Stimulated activated CD4-positive, alpha-beta T cell treated with anti-CD3 and anti-CD28 coated beads, TNF-alpha, amount 100 ng/mL, for 24 hours (primary cell): ENCODE measurements at places on chromosomes 7 and 10.

GRCh38 chr7:148712678-148713329, 14.1 kb downstream of the CUL1 start:
- no peak for DNase-seq

- DNase-seq: no peak
Measured at GRCh38 chr7:64884085-64884912, 18.8 kb upstream of the ZNF273 start.

GRCh38 chr10:129915526-129916378, 48.3 kb downstream of the EBF3 start:
- DNase-seq: no peak

GRCh38 chr7:11155883-11156282, 182.2 kb downstream of the PHF14 start:
- DNase-seq: no peak

DNA sequence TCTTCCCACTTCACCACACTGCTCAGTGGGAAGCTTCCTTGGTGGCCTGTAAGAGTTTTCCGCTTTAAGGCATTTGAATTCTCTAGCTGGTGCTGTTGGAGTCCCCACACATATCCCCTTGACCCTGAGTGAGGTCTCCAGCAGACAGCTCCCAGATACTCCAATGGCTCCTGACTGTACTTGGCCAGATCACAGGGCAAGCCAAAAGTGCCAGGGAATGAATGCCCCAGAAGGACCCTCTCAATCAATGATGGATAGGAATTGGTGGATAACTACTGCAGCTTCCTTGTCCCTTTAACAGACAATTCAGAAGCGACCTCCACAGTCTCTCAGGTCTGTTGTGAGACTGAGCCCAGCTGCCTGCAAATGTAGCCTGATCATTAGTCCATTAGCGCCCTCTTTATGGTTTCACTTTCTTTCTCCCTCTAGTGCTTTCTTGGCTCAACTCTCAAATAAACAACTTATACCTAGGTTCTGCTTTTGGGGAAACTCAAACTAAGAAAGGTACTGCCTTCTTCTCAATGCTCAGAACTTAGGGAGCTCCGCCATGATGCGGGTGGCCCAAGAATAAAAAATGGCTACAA, 283.0 kb downstream of the TCF7L2 start:
- DNase-seq: no peak

DNA sequence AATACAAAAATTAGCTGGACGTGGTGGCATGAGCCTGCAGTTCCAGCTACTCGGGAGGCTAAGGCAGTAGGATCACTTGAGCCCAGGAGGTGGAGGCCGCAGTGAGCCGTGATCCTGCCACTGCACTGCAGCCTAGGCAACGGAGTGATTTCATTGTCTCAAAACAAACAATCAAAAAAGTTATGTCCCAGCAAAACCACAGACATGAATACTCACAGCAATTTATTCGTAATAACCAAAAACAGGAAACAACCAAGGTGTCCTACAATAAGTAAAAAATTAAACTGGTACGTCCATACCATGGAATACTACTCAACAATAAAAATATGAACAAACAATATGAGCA, 11.6 kb upstream of the CYTH3 start:
- DNase-seq: no peak

- no peak for DNase-seq
Measured at GRCh38 chr7:82335927-82336326, 107.7 kb downstream of the CACNA2D1 start.

GRCh38 chr10:34922138-34922537, 107.0 kb upstream of the PARD3 start:
- DNase-seq: no peak

DNA sequence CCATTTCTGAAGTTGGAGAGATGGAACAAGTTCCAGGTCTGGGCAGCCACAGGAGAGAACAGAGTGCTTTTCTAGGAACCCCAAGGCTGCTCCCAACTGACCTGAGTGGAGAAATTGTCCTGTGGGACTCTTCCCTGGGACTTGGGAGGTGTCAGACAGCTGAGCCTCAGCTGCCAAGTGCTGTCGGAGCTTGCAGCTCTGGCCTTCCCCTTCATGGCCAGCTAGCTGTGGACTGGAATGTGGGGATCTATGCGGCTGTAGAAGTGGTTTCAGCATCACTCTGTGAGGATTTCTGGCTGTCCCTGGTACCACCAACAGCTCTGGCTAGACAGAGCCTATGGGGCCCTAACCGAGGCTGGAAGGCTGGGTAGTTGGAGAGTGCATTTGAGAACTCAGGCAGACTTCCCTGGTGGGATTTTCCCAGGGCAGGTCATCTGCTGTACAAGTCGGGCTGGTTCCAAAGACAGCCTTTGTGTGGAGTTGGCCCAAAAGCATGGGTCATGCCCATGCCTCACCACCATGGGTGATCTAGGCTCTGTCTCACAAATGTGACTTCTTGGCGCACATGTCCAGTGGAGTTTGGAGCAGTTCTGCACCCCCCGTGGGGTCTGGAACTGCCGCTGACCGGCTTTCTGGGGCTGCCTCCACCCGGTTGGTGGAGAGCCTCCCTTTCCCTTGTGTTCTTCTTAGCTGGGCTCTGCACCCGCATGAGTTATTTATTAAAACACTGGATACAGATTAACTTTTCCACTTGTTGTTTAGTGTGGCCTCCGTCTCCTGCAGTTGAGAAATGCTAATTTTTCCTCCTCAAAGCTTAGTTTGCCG, 10.9 kb downstream of the SUFU start:
- no peak for DNase-seq

- DNase-seq: no peak
Measured at GRCh38 chr10:339038-339391, 203.8 kb downstream of the ZMYND11 start.

DNA sequence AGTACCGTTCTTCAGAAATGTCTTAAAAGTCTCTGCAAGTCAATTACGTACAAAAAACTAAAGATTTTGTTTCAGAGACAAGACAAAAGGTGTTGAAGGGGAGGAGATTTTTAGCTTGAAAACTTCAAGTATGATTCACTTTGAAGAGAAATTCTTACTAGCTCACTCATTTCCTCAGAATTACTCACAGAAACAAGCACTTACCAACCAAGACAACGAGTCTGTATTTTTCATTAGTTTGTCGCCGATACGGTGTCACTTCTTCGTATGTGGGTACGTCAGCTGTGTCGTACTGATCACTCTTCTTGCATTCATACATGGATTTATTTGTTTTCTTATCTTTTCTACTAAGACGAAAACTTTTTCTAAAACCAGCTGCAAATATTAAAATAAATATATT, 90.6 kb upstream of the ODAD2 start:
- DNase-seq: no peak

- DNase-seq: no peak
Measured at GRCh38 chr10:31698181-31698830, 230.3 kb downstream of the ARHGAP12 start.

DNA sequence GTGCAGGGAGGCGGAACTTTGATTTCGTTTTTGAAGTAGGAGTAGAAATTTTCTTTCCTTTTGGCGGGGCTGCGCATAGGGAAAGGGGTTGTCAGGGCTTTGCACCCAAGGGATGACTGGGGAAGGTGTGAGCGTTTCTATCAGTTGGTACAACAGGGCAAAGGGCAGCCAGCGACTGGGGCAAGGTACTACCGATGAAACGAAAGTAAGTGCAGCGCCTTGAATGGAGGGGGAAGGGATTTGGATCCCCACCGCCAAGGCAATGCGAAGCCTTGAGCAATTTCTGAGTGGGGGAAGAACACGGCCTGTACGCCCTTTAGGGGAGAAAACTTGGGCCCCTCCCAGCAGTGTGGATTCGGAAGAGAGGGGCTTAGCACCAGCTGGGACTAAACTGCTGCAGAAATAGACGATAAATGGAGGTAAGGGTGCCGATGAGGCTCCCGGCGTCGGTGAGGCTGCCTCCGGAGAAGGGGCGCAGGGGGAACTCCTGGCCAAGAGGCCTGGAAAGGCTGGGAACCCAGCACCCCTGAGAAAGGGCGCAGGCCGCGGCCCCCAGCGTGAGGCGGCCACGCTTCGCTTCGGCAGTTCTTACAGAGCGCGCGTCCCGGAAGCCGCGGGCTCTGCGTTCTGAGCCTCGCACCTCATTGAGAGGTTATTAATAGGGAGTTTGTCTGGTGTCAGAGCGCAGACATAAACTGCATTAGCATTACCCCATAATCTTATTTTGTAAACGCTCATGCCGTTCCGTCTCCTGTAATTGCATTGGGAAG, 10.0 kb upstream of the TLX1 start:
- DNase-seq: peak; percentile 40

GRCh38 chr7:50473531-50473930, 23.4 kb upstream of the FIGNL1 start:
- DNase-seq: no peak

- DNase-seq: no peak
Measured at GRCh38 chr7:71271203-71271602, 139.3 kb downstream of the GALNT17 start.

DNA sequence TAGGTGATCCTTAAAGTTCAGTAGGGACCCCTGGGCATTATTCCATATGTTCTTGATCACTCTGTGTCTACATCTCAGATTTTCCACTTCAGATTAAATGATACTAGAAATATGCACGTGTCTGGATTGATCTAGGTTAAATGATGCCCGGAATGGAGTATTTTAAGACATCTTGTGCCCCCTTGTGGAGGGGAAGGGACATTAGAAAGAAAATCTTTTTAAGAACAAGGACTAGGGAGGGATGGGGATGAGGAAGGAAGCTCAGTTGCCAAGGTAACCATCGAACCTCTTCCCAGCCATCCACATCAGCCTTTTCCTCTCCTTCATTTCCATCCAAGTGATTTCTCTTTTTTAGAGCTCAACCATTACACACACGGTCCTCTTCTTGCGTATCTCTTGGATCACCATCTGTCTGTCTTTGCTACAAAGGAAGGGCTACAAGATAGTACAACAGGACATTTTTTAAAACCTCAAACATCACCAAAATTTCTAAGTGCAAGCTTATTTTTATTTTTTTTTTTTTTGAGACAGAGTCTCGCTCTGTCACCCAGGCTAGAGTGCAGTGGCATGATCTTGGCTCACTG, 40.5 kb downstream of the PRSS2 start:
- no peak for DNase-seq

GRCh38 chr7:141679014-141679413, 23.0 kb downstream of the DENND11 start:
- DNase-seq: no peak

DNA sequence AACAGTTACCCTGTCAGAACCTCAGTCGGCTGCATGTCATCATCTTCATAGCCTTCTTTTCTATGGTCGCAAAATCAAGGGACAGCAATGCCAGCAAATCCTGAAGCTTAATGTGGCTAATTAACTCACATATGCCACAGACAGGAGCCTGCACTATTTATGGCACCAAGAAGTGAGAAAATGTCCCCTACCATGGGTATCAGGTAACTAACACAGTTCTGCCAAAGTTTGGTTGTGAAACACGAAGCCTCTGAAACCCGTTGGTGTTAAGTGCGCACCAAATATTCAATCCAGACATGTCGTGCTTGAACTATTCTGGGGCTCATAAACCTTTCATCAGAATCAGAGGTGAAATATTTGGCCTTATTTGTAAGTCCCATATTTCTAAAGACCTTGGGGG, 63.3 kb downstream of the EVX1 start:
- DNase-seq: no peak

DNA sequence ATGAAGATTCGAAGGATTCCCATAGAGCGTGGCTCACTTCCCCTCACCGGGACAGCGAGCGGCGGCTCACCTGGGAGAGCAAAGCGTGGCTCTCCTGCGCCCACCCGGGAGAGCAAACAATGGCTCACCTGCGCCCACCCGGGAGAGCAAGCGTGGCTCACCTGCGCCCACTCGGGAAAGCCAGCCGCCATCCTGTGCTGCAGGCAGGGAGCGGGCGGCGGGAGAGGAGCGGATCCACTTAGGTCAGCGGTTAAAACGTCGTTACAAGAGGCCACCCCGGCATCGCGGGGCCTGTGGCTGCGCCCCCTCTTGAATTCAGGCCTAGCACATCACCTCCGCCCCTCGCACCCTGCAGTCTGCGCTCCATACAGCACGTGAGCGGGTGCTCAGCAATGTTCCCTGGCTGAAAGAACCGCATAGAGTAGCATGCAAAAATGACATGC, 461 bp upstream of the FIGNL1 start:
- DNase-seq: no peak

GRCh38 chr10:61844116-61844822, 57.2 kb upstream of the ARID5B start:
- DNase-seq: no peak

DNA sequence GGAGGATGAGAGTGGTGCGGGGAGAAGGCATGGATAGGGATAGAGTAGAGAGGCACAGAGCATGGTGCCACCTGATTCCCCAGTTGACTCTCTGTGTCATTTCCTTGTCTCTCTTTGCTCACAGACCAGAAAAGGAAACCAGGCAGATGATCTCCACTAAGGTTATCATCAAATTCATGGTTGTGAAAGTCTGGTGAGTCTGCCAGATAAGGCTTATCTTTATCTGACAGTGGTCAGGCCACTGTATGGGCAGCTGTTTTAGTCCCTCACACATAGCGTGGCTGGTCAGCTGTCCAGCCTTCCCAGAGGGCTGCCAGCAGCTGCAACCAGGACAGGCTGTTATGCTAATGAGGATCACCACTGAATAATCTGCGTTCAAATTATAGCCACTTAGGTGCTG, 99.0 kb downstream of the ADRA2A start:
- DNase-seq: no peak

DNA sequence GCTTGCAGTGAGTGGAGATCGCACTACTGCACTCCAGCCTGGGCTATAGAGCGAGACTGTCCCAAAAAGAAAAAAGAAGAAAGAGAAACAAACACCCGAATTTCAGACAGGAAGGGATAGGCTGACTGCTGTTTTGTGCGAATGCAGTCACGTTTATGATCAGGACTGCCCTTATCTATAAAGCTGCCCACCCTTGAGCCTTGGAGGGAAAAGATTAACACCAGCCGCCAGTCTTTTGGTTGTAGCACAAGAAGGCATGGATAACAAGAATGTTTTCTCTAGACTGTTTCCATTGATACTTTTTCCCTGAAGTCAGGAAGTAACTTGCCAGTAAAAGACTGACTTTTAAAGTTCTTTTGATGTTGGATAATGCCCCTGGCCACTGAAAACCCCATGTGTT, 314.0 kb downstream of the BICC1 start:
- DNase-seq: no peak

- DNase-seq: no peak
Measured at GRCh38 chr7:3887096-3887690, 586.1 kb downstream of the SDK1 start.

GRCh38 chr7:154438571-154439367, 386.6 kb downstream of the DPP6 start:
- DNase-seq: no peak

DNA sequence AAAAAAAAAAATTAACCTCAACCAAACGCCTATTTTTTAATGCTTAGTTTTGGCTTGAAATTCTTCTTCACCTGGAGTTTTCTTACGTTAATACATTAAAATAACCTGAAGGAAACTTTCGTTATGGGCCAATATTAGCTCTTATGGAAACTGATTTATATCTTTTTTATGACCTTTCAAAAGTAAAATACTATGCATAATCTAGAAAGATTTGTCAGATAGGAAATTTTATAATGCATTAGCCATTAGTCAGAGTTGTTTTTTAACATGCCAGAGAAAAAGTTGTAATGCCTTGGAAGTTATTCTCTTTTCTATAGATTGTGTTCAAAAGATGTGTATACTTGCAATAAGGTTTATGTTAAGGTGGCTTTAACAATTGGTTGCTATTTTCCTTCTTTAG, 34.3 kb upstream of the ARL4A start:
- DNase-seq: no peak

GRCh38 chr10:121860810-121861209, 67.0 kb downstream of the ATE1 start:
- DNase-seq: no peak

GRCh38 chr7:12771378-12771877, 84.0 kb downstream of the ARL4A start:
- DNase-seq: no peak
